ENCODE measurements at places on chromosomes 5 and 9.

DNA sequence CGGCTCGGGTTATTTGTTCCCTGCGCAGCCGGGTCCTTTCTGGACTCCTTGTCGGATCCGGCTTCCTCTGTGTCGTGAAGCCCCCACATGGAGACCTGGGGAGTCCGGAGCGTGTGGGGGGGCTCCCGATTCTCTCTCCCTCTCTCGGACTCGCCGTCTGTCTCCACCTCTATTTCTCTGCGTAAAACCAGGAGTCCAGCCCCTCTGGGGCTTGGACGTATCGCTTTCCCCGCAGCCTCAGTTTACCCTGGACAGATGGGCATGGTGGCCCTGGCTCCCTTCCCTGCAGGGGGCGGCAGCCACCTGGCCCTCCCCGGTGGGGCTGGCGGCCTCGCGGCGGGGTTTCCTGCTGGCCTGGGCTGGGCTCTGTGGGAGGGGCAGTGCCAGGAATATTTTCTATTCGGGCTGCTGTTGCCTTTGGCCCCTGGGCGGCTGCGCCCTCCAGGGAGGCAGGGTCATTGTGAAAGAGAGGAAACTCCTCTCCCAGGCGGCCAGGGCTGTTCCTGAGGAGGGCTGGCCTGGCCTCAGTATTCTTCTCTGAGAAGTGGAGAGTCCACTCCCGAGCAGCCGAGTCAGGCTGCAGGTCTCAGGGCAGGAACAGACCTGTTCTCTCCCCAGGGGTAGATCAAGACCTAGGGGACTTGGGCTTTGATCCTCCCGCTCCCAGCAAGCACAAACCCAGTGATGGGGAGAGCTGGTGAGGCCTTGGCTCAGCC lies 665 bp downstream of the ASS1 start:
- DNase-seq: no peak

GRCh38 chr5:68330574-68330973 lies 115.0 kb downstream of the PIK3R1 start:
- no peak for DNase-seq

DNA sequence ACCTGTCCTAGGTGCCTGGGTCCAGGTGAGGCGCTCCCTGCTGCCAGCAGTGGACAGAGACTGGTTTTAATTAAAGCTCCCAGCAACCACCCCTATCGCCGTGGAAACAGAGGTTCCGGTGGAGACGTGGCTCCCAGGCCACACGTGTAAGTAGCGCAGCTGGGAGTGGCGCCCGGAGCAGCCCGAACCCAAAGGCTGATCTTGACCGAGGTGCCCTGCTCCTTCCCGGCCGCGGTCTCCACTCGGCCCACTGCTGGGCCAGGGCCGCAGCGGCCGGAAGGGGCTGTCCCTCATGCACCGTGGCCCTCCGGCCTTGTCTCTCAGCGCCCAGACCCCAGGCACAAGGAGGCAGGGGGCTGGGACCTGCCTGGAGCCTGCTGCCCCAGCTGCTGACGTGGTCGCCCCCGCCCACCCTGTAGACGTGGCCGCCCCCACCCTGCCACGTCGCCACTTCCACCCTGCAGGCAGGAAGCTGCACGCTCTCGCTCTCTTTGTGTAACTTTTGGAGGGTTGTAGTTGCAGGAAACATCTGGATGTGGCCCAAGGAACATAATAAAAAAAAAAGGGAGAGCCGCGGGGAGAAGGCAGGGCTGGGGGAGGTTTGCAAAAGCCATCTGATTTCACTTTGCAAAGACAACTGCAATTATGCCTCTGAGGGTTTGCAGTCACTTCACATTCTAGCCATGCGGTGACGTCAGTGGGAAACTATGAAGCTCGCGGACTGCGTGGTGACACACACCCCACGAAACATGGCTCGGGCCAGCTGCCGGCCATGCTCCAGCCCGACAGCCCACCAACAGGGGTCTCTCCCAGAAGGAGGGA lies 129.9 kb downstream of the RXRA start:
- DNase-seq: peak; percentile 34

DNA sequence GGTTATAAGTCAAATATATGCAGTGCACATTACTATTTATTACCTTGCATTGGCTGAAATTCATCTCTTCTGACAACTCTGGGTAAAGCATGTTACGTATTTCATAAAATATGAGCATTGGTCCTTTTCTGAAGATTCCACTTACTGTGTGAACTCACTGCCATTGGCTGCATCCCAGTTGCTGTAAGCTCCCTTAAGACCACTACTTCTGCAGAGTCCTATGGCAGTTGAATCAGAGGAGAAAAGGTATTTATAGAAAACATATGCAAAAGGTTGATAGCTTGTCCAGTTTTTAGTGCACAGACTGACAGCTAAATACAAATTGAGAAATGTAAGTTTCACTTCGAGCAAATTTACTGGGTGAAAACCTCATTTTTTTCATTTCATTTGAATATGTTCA lies 394.6 kb upstream of the ARRDC3 start:
- no peak for DNase-seq

DNA sequence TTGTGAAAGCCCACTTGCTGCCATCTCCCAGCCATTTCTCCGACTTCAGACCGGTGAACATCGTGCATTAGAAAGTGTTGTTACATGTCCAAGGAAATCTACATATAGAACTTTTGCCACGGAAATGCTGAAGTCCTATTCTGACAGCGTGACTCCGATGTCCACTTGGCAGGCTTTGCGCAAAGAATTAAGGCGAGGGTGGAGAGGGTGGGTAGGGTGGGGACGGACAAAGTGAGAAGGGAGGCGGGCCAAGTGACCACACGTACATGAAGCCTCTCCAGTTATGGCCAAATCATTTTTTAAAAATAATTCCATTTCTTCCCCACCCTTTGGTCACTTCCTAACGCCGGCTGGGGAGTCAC lies 460 bp upstream of the ACO1 start:
- no peak for DNase-seq

- DNase-seq: no peak
Observed at GRCh38 chr5:103014983-103015382, 105.0 kb downstream of the GIN1 start.

DNA sequence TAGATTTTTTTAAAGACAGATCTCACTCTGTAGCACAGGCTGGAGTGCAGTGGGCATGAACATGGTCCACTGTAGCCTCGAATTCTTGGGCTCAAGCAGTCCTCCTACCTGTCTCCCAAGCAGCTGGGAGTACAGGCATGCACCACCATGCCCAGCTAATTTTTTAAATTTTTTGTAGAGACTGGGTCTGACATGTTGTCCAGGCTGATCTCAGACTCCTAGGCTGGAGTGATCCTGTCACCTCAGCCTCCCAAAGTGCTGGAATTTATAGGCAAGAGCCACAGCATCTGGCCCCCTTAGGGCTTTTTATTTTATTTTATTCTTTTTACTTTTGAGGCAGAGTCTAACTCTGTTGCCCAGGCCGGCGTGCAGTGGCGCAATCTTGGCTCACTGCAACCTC lies 56.4 kb downstream of the NSD1 start:
- no peak for DNase-seq

DNA sequence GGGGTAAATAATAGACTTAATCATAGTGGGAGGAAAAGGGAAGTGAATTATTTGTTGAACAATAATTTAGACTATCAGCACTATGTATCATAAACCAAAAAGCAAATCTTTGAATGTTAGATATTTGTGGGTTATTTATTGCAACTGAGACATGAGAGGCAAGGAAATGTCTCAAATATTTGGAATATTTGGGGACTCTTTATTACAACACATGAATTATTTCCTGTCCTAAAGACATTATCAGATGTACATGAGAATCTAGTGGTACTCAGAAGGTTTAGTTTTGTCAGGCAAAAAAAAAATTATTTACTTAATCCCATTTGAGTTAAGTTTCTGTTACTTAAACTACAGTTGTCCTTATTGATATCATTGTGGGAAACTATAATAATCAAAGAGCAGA lies 91.1 kb downstream of the TLR4 start:
- DNase-seq: no peak

DNA sequence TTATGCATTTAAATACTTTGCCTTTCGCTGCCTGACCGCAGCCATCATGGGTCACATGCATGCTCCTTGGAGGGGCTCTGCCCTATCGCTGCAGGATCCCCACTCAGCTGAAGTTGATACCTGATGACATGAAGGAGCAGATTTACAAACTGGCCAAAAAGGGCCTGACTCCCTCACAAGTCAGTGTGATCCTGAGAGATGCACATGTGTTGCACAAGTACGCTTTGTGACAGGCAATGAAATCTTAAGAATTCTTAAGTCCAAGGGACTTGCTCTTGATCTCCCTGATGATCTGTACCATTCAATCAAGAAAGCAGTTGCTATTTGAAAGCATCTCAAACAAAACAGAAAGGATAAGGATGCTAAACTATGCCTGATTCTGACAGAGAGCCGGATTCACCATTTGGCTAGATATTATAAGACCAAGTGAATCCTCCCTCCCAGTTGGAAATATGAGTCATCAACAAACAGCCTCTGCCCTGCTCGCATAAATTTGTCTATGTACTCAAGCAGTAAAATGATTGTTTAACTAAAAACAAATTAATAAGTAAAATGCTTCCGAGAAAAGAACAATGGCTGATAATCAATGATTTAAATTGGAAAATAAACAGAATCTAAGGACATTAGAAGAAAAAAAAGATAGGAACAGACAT lies 41.6 kb upstream of the PPP2CA start:
- DNase-seq: no peak

DNA sequence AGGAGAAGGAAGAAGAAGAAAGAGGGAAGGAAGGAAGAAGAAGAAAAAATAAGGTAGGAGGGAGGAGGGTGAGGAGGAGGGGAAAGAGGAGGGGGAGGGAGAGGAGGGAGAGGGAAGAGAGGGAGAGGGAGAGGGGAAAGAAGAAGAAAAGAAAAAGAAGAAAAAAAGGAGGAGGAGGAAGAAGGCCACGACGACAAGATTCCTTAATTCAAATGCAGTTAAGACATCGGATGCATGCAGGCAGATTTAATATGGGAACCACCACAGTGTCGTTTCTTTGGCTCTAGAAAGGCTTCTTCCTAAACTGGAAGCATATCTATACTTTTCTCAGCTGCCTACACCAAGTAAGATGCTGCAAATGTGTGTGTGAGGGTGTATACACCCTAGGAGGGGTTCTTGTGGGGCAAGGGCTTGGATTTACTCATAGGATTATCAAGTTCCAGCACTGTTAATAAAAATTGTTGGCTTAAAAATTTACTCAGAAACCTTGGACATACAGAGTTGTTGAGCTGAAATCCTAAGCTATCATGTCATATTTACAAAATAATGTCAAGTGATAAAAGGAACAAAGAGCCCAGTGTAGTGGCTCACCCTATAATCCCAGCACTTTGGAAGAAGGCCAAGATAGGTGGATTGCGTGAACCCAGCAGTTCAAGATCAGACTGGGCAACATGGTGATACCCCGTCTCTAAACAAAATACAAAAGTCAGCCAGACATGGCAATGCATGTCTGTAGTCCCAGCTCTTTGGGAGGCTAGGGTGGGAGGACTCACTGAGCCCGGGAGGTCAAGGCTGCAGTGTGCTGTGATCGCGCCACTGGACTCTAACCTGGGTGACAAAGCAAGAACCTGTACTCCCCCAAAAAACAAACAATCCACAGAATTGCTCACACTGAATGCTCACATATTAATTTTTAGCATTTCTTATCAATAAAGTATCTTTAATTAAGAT lies 108.5 kb downstream of the UBAP2 start:
- no peak for DNase-seq

DNA sequence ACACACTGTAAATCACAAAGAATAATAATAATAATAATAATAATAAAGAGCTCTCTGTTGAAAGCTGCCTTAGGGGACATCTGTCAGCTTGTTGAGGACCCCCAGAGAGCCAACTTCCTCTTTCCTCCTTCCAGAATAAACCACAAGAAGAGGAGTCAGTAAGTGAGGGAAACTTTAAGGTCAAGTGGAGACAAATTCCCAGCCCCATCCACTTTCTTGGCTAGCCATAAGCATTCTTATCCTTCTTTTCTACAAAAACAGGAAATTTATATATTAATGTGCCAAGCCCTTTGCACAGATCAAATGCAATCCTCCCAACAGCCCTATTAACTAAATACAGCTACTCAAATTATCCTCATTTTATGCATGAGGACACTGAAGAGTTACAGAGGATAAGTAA lies 9.4 kb upstream of the C5orf58 start:
- DNase-seq: no peak

GRCh38 chr9:131082774-131083512 lies 13.4 kb upstream of the AIF1L start:
- DNase-seq: no peak

DNA sequence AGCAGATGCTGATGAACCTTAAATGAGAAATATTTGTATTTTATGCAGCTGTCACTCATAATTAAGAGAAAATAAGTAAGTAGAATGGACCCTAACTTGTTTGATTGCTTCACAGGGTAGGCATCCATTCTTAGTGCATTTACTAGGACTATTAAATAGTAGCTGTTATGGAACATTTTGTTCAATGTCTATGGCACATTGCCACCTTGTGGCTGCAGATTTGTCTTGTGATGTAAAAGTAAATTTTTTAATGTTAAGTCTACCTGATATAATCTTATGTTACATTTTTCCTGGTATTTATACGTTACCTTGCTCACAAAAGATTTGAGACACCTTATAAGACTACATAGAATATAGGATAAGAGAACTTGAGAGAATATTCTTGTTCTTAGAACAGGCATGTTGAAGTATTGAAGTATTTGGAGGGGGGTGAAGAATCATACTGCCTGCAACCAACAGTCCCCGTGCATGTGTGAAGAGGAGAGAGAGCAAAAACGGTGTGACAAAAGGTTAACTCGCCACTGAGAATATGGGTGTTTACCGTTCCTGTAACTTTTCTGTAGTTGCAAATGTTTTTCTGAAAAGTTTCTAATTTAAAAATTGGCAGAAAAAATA lies 161.1 kb downstream of the MAST4 start:
- DNase-seq: no peak

DNA sequence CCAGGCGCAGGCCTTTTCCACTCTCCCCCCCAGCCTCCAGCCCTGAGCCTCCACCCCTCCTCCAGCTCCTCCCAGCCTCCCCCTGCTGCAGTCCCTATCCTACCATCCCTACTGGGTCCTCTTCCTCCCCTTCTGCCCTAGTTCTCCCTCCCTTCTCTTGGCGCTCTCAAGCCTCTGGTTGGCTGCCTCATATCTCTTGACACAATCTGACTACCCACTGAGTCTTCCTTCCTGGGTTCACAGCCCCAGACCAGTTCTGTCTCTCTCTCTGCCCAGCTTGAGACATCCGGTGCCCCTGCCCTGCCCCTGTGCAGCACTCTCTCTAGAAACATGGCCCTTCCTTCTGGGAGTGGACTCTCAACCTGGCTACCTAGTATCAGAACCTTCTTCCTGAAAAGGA lies 76.2 kb downstream of the TSPAN17 start:
- DNase-seq: no peak

- no peak for DNase-seq
Observed at GRCh38 chr9:36247356-36247755, 10.9 kb downstream of the GNE start.

DNA sequence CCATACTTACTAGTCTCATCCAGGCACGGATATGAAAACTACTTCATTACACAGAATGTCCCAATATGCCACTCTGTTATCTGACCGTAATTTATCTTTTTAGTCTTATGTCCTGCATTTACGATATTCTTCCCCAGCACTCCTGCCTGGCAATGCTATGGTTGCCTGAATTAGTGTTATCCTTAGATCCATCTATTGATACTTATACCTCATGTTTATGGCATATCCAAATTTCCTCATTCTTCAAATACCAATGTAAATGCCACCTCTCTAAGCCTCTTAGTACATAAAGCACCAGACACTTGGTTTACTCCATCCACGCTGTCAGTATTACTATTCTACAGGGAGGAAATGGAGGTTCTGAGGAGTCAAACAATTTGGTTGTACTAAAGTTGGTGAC lies 507.8 kb upstream of the NMUR2 start:
- no peak for DNase-seq

GRCh38 chr5:108818613-108819272 lies 71.0 kb downstream of the FER start:
- no peak for DNase-seq

- DNase-seq: no peak
Observed at GRCh38 chr9:36126016-36126730, 10.4 kb upstream of the GLIPR2 start.
